ENCODE measurements at places on chromosomes 2 and 18.

- DNase-seq, result no peak
These were observed 60.0 kb upstream of the HDAC4 start for GRCh38 chr2:239460780-239461179.

DNA sequence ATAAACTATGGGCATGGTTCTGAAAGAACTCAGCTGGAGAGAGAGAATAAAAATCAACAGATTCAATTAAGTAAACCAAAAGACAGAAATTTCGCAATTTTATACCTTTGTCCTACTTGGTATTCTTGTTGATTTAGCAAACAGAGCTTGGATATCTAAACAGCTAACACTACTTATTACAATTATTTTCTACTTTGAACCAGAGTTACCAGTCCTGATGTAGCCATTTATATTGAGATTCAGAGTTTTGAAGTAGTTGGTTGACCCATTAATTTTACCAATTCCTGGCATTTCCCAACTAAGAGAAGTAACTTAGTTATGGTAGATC lies 48.9 kb downstream of the ASXL2 start:
- DNase-seq, result no peak

DNA sequence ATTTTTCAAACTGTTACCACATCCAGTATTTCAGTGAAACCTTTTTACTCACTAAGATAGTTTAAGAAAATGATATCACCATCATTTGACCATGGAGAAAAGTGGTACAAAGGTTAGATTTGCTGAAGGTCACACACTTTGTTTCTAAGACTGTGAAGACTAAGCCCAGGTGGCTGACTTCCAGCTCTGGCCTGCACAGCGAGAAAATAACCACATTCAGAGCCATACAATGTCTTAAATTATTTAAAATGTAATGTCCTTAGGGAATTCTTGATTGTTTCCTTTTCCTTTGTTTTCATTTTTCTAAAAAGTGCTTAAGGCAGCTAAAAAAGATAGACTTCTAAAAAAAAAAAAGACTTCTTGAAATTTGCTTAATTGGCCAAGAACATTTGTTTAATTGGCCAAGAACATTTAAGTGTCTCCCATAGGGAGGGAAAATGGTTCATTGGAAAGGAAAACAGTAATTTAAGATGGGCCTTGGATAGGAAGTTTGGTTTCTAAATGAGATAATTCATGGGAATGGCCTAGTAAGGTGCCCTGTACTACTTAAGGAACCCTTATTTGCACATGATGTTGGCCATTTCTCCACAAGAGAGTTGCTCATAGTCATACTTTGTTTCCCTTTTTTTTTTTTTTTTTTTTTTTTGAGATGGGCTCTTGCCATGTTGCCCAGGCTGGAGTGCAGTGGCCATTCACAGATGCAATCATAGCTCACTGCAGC lies 45.2 kb downstream of the CYP1B1 start:
- no peak for DNase-seq

DNA sequence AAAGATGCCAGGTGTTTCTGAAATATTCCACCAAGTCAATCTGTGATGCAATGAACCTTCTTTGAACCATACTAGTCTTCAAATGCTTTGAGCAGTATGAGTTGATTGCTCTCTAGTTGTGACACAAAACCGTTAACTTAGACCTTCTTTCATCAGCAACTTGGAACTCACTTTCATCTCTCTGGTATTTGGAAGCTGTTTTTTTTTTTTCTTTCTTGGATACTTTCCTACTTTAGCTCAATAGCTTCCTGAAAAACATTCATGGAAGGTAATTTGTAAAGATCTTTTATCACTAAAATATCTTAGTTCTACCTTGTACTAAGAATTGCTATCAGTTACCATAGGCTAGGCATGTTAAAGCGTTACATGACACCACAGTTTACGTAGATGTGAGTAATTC lies 1071.9 kb upstream of the CHAC2 start:
- DNase-seq, result no peak

- DNase-seq, result no peak
These were observed 42.4 kb upstream of the IGFBP2 start for GRCh38 chr2:216590780-216591179.

DNA sequence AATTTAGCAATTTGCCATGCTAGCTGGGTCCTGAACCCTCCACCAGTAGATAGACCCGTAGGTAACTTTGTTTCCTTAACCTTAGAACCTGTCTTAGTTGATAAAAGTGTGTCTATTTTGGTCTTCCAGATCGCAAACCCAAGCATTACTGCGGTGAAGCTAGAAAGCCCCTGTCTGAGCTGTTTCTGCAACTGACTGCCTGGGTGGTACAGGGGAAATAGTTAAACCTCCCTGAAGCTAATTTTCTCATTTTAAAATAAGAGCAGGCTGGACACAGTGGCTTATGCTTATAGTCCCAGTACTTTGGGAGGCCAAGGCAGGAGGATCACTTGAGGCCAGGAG lies 101.7 kb upstream of the MSH2 start:
- DNase-seq, result no peak

- DNase-seq, result no peak
These were observed 176.8 kb upstream of the VRK2 start for GRCh38 chr2:57869758-57870344.

GRCh38 chr2:72969706-72970105 lies 52.4 kb downstream of the EMX1 start:
- no peak for DNase-seq

DNA sequence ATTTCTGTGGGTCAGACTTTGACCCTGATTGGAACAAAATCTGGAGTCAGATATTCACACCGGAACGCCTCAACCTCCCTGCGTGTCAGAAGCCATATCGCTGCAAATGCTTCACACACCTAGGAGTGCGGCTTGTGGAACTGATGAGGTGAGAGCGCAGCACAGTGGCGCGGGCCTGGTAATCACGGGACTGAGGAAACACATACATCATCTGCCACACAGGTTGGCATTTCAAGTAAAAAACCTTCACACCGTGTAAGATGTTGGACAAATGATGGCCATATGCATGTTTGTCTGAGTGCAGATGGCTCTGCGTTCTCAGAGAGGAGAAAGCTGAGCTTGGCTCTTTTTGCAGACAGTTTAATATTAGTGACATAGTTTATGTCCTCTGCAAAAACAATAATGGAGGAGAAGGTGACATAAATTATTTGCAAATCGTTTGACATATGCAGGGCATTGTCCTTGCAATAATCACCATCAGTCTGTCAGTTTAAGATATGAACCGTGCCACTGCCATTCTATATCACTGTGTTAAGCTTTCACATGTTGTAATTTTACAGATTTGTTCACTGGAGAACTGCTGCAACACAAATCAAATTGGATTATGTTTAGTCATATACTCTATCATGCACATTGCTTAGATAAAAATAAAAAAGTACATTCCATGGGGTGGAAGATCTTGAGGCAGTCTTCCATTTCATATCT lies 101.4 kb downstream of the MTX2 start:
- no peak for DNase-seq

DNA sequence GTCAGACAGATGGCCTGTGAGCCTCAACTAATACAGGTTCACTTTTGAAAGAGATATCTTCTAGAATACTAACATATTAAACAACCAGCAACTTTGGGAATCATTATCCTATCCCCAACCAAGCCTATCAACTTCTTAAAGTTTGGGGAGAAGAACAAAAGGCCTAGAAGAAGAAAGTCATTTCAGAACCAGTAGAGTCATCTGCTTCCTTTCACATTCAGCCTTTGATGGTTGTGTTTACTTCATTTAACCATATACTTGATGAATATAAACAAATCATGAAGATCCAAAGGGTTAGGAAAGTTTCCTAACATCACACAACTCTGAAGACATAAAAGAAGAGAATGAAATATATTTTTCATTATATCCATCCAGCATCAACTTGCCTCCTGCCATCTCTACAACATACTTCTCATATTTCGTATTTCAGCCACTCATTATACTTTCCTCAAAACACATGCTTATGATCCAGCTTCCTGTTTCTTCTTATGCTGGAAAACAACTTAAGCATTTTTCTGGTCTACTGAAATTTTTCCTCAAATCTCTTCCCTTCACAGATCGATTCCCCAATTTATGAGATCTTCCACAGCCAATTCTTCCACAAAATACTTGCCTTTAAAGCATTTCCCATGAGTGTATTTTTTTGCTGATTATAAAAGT lies 114.3 kb downstream of the CACNB4 start:
- no peak for DNase-seq

DNA sequence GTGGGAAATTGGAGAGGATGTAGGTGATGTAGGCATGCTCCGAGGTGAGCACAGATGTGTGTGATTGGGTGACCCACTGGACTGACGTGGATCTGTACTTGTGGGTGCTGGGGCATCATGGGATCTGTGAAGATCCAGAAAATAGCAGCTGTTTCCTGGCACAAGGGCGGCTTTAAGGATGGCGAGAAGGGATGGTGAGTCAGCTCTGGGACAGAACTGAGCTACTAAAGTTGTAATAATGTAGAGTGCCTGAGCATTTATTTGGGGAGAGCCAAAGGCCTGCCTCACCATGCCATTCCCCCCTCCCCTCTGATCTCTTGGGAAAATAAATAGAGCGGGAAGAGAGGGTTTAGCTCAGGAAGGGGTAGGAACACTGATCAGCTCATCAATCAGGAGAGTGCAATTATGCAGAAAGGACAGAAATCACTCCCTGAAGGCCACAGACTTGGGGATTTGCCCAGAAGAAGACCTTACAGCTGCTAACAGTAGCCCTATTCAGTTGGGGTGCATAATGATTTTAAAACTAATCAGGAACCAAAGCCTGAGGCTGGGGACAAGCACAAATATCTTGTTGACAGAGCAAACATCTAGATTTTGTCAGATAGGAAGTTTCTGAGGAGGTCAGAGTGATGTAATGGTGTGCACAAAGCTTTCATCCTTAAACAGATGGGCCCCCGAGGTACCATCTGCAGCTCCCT lies 30.3 kb downstream of the TANC1 start:
- no peak for DNase-seq

DNA sequence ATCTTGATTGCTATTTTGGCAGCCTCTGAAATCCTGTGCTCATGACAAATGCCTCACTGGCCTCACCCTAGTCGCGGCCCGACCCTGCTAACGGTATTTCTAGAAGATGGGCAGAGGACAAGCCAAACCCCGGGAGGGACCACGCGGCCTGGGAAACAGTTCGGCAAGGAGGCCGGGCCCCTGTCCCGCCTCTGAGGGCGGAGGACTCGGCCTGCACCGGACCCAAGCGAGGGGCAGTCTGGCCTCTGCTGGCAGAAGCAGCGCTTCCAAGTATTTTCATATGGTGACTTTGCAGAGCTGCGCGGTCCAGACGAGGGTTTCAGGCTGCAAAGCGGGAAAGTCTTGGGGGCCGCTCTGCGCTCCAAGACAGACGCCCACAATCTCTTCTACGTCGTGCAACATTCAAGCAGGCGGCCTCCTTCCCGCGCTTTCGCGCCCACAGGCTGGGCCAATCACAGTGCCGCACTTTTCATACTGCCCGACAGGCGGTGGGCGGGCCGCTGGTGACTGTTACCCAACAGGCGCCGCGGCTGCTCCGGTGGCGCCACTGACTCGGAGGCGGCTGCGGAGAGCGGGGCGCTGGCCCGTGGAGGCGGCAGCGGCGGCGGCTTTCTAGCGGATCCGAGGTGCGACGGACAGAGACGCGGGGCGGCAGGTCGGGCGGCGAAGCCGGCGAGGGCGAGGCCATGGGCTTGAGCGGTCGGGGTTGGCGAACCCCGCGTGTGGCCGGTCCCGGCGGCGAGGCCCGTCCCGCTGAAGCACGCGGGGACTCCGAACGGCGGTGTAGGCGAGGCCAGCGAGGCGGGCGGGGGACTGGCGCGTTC lies at the start of gene RBM44:
TSS of gene RBM44 (plus strand) at position 544 of the 824 bp plus-strand sequence. CDS start 14,831 bp downstream, outside the sequence.
- DNase-seq, result no peak

DNA sequence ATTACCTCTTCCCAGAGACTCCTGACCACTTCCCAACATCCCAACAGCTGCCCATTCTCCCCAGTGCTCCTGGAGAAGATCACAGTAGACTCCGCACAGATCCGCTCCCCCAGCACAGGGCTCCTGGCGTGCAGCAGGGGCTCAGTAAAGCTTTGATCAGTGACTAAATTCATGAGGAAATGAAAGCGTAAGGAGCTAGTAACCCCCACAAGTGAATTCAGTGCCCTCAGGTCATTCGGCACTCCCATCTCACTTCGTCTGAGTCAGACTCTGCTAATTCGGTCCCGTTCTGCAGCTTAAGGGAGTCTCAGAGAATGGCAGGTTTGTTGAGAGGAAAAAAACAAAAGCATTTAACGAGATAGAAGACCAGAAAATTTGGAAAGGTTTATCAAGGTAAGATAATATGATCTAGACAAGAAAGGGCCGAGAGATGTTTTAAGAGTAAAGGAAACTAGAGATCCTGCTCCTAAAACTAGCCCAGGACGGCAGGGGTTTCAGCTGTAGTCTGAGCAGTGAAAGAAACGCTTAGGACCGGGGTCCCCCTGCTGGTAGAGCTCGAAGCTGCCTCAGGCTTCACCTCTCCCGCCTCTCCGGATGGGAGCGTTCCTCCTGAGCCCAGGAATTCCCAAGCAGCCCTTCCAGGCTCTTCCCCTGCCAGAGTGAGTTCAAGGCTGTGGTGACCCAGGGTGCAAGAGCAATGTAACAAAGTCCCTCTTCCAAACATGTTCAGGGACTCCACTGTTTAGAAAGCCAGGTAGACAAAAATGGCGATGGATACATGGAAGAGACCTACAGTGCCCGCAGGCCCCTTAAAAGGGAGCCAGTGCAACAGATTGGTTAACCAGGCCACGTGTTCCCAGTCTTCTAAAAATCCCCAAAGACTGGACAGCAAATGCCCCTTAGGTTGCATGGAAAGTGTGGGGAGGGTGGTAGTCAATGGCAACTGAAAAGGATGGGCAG lies 127.3 kb downstream of the DNER start:
- DNase-seq, result no peak

GRCh38 chr18:68461481-68462018 lies 253.4 kb downstream of the TMX3 start:
- DNase-seq, result no peak

DNA sequence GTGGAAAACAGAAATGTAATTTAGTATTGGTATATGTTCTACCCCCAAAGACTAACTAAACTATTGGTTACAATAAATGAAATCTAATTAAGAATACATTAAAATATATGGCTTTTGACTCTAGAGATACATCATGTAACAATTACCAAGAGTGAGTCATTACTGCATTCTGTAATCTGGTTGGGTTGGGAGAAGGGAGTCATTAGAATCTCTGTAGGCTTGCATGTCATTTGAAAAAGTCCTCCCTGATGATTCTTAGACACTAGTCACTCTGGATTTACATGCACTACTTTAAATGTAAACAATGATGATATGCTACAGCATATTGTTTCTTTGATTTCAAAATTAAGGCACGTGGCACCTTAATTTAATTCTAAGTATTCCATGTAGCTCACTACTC lies 293.4 kb upstream of the CHST9 start:
- DNase-seq, result no peak

DNA sequence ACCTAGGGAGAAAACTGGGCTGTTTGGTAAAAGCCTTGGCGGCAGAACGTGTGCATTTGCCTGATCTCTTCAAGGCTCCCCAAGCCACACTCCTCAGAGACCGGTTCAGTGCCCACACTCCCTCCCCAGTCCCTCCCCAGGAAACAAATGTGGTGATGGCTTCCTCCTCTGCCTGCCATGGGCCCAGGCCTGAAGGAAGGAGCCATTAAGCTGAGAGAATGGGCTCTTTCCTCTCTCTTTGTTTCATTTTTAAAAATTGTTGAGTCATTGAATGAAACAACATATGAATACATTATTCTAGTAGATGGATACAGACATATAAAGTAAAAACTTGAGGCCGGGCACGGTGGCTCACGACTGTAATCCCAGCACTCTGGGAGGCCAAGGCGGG lies 50.6 kb upstream of the YWHAQ start:
- peak; percentile 56 for DNase-seq

GRCh38 chr2:150075831-150076230 lies 411.6 kb downstream of the RND3 start:
- no peak for DNase-seq

GRCh38 chr18:2636126-2636631 lies 19.3 kb upstream of the SMCHD1 start:
- no peak for DNase-seq

- no peak for DNase-seq
These were observed 159.3 kb downstream of the FAM124B start for GRCh38 chr2:224242561-224242960.

Measured in CD4-positive, alpha-beta T cell treated with Interleukin-6 at 100 ng/mL for 8 hours (primary cell).